ENCODE measurements at places on chromosomes 4 and X.

DNA sequence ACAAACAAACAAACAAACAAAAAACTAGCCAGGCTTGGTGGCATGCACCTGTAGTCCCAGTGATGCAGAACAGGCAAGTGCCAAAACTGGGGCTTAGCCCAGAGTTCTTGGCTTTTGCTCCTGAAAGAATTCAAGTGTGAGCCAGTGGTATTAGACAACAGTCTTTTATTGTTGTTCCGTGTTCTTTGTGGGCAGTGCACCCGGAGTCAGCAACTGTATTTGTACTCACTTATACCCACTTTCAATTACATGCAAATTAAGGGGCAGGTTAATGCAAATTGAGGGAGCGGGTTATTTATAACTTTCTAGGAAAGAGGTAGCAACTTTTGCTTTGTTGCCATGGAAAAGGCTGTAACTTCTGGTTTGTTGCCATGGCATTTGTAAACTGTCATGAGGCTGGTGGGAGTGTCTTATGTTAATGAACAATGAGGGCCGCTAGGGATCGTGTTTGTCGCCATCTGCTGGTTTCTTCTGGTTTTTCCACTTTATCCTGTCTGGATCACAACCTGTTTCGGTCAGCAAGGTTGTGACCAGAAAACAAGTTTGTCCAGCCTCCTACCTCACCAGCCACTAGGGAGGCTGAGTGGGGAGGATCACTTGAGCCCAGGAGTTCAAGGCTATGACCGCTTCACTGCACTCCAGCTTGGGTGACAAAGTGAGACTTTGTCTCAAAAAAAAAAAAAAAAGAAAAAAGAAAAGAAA, 88.8 kb upstream of the ESX1 start:
- peak; percentile 19 for DNase-seq

- no peak for DNase-seq
These were observed 3.4 kb downstream of the CTBP1 start for GRCh38 chr4:1245481-1246051.

DNA sequence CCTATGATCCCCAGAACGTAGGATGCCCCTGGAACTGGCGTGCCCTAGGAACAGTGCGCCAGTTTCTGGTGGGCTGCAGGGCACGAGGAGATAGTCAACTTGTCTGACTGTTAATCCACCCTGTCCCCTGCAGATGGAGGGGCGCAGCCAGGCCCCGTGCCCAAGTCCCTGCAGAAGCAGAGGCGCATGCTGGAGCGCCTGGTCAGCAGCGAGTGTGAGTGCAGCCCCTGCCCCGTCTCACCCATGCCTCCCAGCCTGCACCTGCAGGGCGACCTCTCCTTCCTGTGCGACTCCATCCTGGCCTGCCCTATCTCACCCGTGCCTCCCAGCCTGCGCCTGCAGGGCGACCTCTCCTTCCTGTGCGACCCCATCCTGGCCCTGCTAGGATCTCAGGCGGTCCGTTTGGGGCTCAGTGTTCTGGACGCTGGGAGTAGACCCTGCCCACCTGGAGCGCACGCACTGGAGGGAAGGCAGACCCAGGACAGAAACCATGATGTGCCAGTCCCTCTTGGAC, 22.2 kb downstream of the WFS1 start:
- no peak for DNase-seq

- DNase-seq, result no peak
These were observed 665.6 kb upstream of the CPEB2 start for GRCh38 chr4:14336656-14337055.
